ENCODE measurements at places on chromosomes 11 and 22.

- DNase-seq, result no peak
Observed at GRCh38 chr11:1779806-1780699, 16.3 kb upstream of the CTSD start.

GRCh38 chr11:21323617-21324016, 654.2 kb downstream of the NELL1 start:
- DNase-seq, result no peak

- DNase-seq, result no peak
Observed at GRCh38 chr11:33842236-33842915, 49.5 kb downstream of the LMO2 start.

DNA sequence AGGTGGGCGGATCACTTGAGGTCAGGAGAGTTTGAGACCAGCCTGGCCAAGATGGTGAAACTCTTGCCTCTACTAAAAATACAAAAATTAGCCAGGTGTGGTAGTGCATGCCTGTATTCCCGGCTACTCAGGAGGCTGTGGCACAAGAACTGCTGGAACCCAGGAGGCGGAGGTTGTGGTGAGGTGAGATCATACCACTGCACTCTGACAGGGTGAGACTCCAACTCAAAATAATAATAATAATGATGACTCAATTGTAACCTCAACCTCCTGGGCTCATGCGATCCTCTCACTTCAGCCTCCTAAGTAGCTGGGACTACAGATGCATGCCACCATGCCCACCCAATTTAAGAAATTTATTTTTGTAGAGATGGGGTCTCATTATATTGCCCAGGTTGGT, 15.6 kb upstream of the CHRNA10 start:
- DNase-seq, result no peak

- DNase-seq, result peak; percentile 25
Observed at GRCh38 chr11:110251836-110252235, 44.6 kb downstream of the RDX start.

GRCh38 chr22:29914165-29914564, 31.2 kb downstream of the MTMR3 start:
- peak; percentile 69 for DNase-seq

GRCh38 chr22:45319324-45319685, 9.6 kb downstream of the FAM118A start:
- DNase-seq, result peak; percentile 61

GRCh38 chr11:67745181-67745726, 70.8 kb upstream of the ALDH3B2 start:
- no peak for DNase-seq

GRCh38 chr11:133041928-133042882, 490.1 kb downstream of the OPCML start:
- no peak for DNase-seq
